ENCODE measurements at places on chromosomes 6 and 20. TPM values are rescaled to one million over a fixed set of nuclear protein-coding genes. Genes with fewer than 3 reads are reported as not detected.

The TNFRSF6B gene
- 1.4 TPM for total RNA-seq

The CENPW gene
- 40.8 TPM for total RNA-seq

The EMILIN3 gene
- total RNA-seq: 0.47 TPM

The NR2E1 gene
- total RNA-seq: 0.09 TPM

The PROCR gene
- 133 TPM for total RNA-seq

The CTSZ gene
- 131 TPM for total RNA-seq

The SPATA25 gene
- total RNA-seq: 0.83 TPM

The PNPLA1 gene
- total RNA-seq: not detected

The PPP1R3G gene
- total RNA-seq: 1.4 TPM

The SOX18 gene
- total RNA-seq: 1.4 TPM

The CST2 gene
- total RNA-seq: 0.83 TPM

The SNX9 gene
- 23.4 TPM for total RNA-seq

The CHMP4B gene
- 186 TPM for total RNA-seq

The MPIG6B gene
- not detected for total RNA-seq
